ENCODE measurements at places on chromosomes 13 and 19.
A peak's percentile ranks its signal among the peaks of the same experiment; 100 is the strongest.

- DNase-seq: no peak
Observed at GRCh38 chr13:43154156-43154651, 130.8 kb downstream of the DNAJC15 start.

DNA sequence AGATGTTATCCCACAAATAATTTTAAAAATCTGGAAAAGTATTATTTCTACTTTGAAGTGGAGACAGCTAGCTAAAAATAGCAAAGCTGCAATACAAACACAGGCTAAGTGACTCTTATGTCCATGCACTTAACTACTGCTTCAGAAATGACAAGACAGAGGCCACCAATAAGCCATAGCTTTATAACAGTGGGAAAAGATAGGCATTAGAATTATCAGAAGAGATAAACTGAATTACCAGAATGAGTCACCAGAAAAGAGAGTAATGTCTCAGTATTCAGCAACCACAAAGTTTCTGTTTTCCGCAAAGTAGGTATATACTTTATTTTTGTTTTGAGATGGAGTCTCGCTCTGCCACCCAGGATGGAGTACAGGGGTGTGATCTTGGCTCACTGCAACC lies 17.1 kb downstream of the CLN5 start:
- DNase-seq: no peak

DNA sequence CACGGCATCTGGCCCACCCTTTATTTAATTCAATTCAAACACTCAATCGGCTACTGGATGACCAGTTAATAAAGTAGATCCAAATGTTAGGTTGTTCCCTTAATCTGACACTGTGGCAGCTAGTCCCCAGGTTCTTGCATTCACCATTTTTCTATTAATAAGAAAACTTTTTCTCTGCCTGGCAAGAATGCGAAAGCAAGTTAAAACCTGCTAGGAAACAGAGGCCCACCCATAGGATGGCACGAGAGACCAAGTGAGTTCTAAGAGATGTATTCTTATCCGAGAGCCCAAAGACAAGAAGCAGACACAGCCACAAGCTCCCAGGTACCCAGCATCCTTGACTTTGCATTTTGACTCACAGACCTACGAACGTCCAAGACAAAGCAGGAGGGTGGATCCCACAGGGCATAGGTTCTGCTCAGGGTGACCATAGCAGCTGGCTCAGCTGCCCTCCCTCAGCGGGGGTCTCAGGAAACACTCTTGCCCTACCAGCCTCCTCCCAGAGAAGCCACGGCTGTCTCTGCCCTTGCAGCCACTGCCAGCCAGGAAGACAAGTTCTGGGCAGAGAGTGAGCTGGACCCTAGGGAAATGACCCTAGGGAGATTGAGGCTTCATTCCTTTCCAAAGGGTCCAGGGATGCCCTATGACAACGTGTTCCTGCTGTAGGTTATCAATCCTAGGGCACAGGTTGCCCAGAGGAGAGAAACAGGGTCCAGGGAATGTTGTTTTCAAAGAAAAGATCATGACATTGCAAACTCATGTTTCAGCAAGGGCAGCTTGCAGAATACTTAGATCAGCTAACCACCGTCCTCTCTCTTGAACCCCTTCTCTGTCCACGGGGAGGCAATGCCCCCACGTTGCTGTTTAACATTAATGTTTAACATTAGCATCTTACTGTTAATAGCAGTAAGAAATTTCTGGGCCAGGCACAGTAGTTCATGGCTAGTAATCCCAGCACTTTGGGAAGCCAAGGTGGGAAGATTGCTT lies 147.2 kb upstream of the ZNF507 start:
- DNase-seq: no peak

DNA sequence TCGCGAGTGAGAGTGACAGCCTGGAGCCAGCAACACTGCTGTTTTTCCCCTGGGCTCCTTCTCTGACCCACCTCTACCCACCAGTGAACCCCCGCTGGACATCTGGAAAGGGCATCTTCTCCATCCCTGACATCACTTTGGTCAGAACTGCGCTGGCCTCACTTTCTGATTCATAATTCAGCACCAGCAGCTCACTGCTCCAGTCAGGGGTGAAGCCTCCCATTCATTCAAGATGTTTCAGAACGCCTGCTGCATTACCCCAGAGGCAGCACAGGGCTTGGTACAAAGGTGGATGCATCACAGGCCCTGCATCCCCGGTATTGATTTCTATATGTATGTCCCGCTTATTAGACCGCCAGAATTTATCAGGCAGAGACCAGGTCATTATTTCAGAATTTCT lies 182.8 kb upstream of the TSHZ3 start:
- no peak for DNase-seq

GRCh38 chr19:584240-585001 lies 5.3 kb upstream of the HCN2 start:
- no peak for DNase-seq

DNA sequence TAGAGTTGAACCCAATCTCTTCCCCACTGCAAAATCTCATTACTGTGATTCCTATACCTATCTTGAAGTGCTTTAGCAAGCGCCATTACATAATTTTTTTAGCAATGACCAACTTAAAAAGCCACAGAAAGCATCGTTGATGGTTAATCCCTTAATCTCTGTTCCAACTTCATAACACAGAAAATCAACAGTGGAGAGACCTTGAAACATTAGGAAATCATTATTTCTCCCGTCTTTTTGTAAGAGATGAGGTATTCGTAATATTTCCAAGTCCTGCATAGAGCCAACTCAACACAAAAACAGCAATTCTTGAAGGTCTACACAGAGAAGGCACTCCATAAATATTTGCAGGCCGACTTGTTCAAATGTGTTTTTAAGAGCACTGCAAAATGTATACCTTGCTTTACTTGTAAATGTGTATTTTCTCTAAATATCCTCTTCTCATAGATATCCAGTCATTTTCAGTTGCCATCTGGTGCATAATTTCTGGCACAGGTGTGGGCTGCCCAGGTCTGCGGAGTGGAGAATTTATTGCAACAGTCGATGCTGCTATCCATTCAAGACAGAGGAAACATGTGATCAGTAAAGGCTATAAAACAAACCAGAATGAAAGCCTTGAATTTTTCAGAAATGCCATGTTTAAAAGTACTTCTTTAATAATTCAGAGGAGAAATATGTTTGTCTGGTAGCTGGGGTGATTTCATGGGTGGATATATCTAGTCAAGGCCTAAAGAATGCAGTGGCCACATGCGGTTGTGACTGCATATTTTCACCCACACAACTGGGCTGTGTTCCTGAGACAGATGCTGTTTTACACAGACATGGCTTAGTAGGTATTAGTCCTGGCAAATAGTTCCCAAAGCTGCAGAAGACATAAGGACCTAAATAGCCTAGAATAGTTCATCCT lies 234.3 kb upstream of the STARD13 start:
- DNase-seq: peak; percentile 77

DNA sequence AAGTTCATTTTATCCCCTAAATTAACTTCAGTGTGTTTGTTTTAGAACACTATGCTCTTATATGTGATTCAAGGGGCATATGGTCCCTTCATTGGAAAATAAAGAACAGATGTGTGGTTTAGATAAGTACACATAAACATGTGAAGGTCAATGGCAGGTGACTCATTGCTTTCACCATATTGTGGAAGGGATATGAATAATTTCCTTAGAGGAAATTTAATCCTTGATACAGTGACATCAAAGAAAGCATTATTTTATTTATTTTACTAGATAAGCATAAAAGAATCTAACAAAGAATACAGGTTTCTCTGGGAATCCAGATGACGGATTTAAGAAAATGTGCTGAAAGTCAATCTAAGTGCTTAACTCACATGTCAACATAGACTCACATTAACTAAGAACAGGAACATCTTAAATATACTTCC lies 373.5 kb downstream of the KCTD12 start:
- DNase-seq: peak; percentile 85

- peak; percentile 21 for DNase-seq
Observed at GRCh38 chr19:13212759-13213330, 62.6 kb downstream of the IER2 start.

DNA sequence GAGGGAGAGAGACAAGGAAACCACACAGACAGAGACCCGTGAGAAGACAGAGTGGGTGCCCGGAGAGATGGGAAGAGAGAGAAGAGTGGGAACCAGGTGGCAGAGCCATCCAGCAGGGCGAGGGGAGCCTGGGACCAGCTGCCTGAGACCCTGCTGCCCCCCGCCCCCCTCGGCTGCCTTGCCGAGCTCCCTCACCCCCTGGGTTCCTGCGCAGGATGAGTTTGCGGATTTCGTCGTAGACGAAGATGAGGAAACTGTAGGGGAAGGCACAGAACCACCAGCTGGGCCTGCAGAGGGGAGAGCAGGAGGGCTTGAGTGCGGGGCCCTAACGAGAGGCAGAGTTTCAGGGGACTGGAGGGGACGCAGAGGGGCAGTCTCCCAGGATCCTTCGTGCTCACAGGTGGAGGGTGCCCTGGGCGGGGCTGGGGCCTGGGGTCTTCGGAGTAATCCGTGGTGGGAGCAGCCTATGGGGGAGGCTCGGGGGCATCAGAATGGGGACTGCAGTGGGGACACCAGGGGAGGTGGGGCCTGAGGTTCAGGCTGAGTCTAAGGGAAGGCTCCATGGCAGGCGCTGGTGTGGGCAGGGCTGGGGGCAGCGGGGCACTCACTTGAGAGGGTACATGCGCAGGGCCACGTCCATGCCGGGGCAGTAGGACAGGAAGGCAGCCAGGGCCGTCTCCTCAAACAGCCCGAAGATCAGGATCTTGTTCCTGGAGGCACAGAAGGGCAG lies 8.1 kb upstream of the RABAC1 start:
- no peak for DNase-seq
